ENCODE measurements at places on chromosomes 12 and 14.

DNA sequence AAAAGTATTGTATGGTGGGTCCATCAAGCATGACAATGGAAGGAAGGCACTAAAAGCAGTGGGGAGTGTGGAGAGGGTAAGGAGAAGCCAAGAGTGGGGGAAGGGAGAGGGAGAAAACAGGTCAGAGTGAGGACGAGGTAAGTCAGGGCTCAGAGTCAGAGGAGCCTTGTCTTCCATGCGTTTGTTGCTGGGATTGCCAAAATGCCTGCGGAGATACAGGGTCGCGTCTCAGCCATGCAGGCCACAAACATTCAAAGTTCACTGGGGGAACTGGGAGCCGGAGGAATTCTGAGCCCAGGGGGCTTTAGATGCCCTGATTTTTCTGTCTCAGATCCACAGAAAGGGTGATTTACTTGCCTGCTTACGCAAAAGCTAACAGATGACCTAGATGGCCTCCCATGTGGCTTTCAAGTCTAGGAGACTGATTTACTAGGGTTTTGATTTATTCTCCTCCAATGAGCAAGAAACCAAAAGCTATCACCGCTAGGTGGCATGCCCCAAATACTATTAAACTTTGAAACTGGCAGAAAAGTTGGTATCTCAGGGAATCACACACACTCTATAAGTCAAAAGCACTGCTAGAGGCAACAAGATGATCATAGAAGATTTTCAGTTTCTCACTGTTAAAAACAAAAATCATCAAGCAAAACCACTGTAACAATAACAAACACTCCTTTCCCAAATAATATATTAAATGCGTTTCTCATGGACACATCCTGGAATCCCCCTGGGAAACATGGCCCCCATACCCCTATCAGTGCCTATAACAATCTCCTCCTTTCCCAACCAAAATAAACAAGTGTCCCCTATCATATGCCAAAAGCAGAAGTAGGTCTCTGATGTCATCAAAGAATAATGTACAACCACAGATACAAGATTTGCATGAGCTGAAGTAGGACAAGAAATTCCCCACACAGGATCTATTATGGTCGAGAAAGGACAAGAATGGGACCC is 26.6 kb upstream of the MDM1 start:
- DNase-seq: peak; percentile 86

DNA sequence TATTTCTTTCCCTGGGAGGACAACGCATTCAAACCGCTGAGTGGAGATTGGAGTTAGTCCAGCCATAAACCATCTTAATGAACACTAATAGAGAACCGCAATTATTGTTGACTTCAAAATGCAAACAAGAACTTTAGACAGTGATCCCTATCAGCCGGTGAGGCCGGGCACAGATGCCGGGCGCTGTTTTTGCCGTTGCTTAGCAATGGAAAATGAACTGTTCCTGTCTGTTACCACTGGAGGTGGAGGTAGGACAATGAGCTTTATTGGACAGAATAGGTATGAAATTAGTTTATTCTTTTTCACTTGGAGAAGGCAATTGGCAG is 216.8 kb downstream of the TTC8 start:
- peak; percentile 84 for DNase-seq

- DNase-seq: no peak
These were observed 36.1 kb downstream of the PARP11 start for GRCh38 chr12:3837049-3837448.

GRCh38 chr12:70555081-70555480 is 82.1 kb downstream of the PTPRB start:
- DNase-seq: no peak

DNA sequence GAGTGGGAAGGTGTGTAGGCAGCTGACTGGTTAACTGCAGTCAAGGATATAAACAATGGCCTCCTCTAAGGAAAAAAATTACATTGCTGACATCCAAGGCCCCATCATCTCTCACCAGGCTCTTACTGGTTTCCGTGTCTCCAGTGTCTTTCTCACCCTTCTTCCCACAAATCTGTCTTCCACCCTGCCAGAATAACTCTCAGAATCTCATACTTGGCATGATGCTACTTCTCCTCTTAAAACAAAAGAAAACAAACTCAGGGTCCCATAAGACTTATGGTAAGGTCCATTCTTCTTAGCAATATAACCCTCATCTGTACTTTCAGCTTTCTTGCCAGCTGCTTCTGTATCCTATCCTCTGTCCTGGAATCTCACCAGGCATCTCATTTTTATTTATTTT is 68.9 kb downstream of the SUSD6 start:
- DNase-seq: no peak

DNA sequence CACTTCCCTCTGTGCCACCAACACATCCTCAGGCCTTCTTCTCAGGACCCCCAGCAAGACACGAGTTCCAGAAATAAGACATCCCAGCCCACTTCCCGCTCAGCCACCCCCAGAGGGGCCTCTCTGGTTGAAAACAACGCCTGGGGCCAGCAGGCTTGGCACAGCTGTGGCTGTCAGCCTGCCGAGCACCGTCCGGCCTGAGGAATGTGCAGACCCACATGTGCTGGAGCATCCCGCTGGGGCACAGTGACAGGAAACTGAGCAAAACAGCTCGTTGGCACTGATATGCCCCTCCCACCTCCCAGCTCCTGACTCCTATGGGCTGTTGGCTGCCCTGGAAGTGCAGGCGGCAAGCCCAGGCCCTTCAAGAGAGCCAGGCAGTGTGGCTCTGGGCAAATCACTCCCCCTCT is 1.4 kb downstream of the SYNE3 start:
- no peak for DNase-seq

- DNase-seq: no peak
These were observed 15.5 kb downstream of the AEBP2 start for GRCh38 chr12:19454837-19455236.

DNA sequence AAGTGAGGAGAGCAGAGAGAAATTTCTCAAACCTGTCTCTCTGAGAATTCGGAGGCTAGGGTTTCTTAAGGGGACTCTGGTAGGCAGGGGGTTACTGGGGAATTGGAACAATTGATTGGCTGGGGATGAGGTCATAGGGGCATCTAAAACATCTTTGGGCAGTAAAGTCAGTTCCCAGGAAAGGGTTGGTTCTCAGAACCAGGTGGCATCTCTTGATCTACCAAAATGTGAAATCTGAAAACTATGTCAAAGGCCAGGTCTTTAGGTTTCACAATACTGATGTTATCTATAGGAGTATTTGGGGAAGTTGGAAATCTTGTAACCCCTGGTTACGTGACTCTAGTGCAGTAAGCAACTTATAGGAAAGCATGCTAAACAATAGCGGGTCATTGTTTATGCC is 6.9 kb downstream of the C12orf75 start:
- no peak for DNase-seq

DNA sequence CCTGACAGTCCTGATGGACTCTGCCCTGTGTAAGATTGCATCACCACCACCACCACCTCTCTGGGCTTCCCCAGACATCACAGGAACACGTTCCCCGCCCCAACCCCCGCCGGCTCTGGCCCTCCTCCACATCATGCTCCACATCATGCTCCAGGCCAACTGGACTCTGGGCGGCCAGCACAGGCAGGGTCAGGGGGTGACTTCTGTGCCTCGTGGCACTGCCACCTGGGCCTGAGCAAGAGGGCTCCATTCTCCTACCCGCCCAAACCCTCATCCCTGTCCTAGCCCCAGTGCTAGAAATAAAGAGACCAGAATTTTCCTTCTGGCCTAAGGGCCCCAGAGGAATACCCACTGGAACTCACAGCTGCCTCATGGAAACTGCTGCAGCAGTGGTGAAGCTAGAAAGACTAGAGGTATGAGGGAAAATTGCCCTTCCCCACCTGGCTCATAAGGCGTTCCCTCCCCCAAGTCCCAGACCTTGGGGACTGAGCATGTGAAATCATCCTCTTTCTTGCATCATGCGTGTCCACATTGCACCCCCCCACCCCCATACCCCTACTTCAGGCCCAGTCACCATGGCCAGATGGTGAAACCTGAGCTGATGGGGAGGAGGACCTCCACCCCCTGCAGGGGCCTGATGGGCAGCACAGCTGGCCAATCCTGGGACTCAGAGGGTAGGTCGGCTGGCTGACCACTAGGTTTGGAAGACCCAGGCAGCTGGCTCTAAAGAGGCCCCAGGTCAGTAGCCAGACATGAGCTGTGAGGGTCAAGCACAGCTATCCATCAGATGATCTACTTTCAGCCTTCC is at the start of gene INHBE:
Gene INHBE (plus strand): TSS at position 742 of the 808 bp plus-strand sequence. CDS start 230 bp downstream, outside the sequence.
- DNase-seq: peak; percentile 74

DNA sequence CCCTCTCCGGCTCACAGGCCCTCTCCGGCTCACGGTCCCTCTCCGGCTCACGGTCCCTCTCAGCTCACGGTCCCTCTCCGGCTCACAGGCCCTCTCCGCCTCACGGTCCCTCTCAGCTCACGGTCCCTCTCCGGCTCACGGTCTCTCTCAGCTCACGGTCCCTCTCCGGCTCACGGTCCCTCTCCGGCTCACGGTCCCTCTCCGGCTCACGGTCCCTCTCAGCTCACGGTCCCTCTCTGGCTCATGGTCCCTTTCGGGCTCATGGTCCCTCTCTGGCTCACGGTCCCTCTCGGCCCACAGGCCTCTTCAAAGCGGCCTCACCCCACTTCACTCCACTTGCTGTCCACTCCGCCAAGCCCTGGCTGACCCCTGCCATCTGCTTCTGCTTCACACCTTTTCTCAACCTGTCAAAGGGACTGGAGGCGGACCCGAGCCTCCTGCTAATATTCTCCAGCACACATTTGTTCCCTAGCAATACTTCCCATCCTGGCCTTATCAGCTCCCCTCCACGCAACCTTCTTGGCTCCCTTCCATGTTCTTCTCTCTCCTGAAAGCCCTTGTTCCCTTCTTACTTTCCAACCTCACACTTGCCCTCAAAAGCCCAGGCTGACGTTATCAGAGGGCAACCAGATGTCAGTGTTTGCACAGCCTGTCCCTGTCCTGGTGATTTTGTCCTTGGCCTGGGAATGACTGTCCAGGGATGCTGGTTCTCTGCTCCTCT is 176.7 kb downstream of the CALM1 start:
- DNase-seq: peak; percentile 65

All from amniotic epithelial cell (primary cell).